ENCODE measurements at places on chromosomes 16 and 17.
A peak's percentile ranks its signal among the peaks of the same experiment; 100 is the strongest.

- no peak for DNase-seq
These were observed 39.4 kb downstream of the TBC1D16 start for GRCh38 chr17:79996291-79996690.

DNA sequence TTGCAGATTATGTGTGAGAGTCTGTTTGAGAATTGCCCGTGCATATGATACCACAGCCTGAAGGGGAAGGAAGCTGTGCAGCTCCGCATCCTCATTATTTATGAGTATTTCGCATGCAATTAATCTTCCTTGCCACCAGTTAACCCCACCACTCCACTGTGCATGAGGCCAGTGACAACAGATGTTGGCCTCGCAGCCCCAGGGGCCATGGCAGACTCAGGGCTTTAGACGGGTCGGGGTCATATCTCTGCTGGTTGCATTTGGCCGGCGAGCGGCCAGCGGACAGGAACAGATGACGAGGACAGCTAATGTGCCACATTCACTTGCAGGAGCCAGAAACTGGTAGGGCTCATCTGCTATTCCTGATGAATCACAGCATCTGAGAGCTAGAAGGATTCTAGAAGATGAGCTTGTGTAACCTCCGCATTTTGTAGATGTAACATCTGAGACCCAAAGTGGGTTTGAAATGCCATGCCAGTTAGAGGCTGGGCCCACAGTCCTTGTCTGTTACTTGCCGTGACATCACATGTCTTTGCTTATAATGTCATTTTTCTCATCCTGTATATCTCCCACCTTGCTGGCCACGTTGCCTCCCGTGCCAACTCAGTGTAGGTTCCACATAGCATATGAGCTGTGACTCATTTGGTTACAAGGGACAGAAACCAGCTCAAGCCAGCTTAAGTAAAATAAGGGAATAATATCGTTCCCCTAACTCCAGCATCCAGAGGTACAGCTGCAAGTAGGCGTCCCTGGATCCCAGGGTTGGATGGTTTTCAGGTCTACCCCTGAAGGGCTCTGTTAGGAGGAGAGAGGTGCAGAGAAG lies 137.2 kb downstream of the SNX29 start:
- peak; percentile 60 for DNase-seq

GRCh38 chr17:27492470-27492869 lies 36.2 kb downstream of the KSR1 start:
- DNase-seq: peak; percentile 4

- peak; percentile 49 for DNase-seq
These were observed 40.8 kb upstream of the VPS4A start for GRCh38 chr16:69270395-69270794.

DNA sequence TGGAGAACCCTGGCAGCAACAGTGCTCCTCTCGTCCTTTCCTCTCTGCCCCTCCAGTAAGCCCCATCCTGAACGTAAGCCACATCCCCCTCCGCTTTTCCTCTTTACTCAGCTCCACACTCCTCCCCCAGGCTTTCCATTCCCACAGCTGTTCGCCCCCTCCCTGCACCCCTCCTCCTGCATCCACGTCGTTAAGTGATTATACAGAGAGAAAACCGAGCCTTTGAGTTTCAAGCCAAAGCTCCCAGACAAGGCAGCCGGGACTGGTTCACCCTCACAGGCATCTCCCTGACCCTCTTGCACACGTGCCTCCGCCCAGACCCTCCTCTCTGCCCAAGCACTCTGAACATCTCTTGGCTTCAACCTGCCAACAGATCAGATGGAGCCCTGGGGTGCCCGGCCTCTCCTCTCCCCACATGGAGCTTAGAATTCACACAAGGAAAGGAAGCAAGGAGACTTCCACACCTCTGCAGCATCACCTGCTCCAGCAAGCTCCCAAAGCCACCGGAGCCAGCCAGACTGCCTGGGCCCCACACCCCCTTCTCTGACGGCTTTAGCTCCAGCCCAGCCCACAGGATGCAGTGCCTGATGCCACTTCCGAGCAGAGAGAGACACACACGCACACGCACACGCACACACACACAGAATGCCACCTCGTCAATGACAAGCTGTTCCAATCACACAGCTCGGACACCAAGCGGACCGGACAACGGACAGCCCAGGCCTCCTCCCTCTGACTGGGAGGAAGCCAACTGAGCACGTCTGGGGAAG lies 99.9 kb upstream of the CCL2 start:
- DNase-seq: peak; percentile 4

- no peak for DNase-seq
These were observed 48.6 kb downstream of the IST1 start for GRCh38 chr16:71943887-71944286.

- DNase-seq: no peak
These were observed 52.7 kb downstream of the TMEM235 start for GRCh38 chr17:78284146-78284545.

GRCh38 chr17:36602924-36603384 lies 1.6 kb downstream of the MRM1 start:
- peak; percentile 71 for DNase-seq

DNA sequence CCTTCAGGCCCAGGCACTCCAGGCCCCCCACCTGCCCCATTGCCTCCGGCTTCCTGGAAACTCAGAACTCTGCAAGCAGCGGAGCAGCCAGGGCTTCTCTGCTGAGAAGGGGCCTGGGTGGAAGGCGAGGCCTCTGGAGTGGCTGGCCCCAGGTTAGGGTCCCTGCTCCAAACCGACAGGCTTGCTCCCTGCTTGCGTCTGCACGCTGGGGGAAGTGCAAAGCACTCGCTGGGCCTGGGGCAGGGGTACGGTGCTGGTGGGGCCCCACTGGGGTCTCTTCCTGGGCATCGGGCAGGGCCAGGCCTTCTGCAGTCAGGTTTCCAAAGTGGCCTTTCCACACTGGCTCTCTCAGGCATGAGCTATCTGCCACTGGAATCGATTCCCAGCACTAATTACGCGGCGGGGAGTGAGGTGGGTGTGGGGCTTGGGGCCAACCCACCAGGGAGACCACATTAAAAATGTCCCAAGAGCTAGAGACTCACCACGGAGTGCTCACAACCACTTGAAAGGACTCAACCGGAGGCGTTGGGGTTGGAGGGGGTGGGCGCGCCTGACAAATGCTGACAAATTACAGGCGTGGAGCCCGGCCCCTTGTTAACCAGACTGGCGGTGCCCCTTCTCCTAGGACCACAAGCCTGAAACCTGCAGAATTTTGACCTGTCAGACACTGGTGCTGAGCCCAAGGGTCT lies 17.9 kb downstream of the FAM83G start:
- no peak for DNase-seq

DNA sequence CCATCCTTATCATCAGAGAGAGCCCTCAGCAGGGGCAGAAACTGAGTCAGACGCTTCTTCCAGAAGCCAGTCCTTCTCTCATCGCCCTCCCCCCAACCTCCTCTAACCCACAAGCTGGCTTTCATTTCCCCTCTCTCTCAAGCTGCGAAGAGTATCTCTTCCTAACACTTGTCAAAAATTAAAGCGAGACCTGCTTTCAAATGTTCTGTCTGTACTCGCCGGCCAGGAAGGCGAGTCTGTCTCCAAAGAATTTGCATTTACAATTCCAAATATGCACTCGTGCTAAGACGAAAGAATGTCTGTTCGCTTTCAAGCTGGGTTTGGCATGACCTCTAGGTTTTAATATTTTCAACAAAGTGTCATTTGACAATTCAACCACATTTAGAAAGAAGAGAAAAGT lies 140.4 kb downstream of the RGS9 start:
- peak; percentile 68 for DNase-seq

DNA sequence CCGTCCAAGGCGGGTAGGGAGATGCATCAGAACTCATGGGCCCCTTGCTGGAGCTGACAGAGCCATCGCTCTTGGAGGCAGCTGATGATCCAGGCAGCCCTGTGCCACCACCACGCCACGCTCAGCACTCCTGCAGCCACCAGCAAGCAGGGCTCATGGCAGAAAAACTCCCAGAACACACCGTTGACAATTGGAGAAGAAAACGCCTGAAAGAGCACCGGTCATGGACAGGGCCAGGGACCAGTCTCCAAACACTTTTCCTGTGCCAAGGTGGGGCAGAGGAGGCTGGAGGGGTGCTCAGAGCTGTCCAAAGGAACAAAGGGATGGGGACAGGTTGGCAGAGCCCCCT lies 132.2 kb downstream of the FOXL1 start:
- no peak for DNase-seq

DNA sequence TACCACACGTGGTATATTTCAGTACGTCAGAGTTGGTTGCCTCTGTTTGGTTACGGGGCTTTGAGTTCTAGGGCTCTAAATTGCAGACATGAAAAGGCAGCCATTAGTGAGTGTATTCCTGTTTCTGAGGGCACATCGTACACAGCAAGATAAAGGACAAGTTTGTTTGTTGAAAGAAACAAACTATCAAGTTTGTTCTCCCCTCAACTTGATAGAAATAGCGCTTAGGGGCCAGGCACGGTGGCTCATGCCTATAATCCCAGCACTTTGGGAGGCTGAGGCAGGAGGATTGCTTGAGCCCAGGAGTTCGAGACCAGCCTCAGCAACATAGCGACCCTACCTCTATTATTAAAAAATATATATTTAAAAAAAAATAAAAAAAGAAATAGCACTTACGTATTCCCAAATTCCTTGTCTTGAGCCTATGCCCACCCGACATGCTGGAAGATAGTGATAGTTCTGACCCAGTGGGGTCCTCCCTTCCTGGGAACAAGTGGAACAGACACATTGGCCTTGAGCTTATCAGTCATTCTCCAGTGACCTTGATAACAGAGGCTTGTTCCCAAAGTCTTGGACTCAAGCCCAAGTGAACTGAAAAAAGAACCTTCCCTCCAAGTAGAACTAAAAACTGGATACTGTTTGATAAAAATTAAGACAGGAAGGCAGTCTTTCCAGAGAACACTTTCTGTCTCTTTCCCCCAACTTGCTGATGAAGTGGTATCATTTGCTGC lies 139.9 kb upstream of the CACNG3 start:
- DNase-seq: no peak

GRCh38 chr16:67393788-67394154 lies 473 bp upstream of the TPPP3 start:
- no peak for DNase-seq

DNA sequence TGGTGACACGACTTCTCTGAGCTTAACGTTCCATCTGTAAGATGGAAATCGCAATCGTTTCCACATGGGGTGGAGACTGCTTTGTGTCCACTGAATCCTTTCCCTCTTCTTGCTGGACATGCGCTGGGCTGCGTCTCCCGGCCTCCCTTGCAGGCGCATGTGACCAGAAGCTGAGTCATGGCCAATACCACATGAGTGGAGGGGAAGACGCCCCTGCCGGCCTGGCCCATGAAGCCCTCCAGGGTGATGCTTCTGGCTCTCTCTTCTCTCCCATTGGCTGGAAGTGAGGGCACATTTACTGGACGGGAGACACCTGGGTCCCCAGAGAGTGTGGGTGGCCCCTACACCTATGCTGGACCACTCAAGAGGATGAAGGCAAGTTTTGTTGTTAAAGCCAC lies 71.1 kb downstream of the DYNLRB2 start:
- DNase-seq: no peak

- DNase-seq: no peak
These were observed 645 bp downstream of the NLGN2 start for GRCh38 chr17:7408252-7408727.

- DNase-seq: no peak
These were observed 10.7 kb upstream of the WDR45B start for GRCh38 chr17:82658796-82659452.

DNA sequence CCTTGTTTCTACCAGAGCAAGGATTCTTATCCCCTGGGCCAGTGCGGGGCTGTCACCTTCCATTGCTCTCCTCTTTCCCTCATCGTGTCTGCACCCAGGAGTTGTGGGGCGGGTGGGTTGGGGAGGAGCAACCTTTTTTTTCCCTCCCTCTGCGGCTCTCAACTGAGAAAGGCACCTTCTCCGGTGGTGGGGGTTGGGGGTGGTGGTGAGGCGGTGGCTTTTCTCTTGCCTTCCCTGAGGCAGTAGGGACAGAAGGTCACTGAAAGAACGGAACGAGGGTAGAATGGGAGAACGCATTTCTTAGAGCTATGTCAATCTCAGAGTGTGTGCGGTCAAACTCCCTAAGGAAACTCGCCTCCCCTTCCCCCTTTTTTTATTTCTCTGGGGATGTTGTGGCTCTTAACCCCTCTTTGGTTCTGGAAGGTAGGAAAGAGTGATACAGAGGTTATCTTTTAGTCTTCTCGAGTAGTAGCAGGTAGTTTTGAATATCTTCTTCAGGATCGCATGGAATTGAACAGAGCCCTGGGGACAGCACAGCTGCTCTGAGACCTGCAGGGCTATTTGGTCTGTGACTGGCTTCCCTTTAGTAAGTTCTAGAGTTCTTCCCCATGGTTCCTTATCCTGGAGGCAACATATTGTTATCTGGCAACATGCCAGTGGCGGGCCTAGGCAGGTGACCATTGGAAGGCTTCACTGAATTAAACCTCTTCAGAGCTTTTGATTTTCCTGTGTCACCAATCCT lies 994 bp downstream of the CLTC start:
- peak; percentile 42 for DNase-seq

DNA sequence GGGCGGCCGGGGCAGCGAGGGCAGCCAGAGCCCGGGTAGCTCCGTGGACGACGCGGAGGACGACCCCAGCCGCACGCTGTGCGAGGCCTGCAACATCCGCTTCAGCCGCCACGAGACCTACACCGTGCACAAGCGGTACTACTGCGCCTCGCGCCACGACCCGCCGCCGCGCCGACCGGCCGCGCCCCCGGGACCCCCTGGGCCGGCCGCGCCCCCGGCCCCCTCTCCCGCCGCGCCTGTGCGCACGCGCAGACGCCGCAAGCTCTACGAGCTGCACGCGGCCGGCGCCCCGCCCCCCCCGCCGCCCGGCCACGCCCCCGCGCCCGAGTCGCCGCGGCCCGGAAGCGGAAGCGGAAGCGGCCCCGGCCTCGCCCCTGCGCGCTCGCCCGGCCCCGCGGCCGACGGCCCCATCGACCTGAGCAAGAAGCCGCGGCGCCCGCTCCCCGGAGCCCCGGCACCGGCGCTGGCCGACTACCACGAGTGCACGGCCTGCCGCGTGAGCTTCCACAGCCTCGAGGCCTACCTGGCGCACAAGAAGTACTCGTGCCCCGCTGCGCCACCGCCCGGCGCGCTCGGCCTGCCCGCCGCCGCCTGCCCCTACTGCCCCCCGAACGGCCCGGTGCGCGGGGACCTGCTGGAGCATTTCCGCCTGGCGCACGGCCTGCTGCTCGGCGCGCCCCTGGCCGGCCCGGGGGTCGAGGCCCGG lies 36.1 kb upstream of the ZC3H18 start:
- DNase-seq: peak; percentile 73

GRCh38 chr16:89373355-89374110 lies 116.8 kb downstream of the ANKRD11 start:
- peak; percentile 55 for DNase-seq

GRCh38 chr17:41741709-41742108 lies 7.3 kb upstream of the HAP1 start:
- DNase-seq: no peak

- no peak for DNase-seq
These were observed 25.6 kb downstream of the SOX9 start for GRCh38 chr17:72146371-72146770.

- DNase-seq: no peak
These were observed 9.8 kb downstream of the SARM1 start for GRCh38 chr17:28381141-28381825.

GRCh38 chr17:69325518-69326376 lies 1.2 kb downstream of the ABCA5 start:
- DNase-seq: no peak

- peak; percentile 61 for DNase-seq
These were observed 7.5 kb downstream of the MARCHF10 start for GRCh38 chr17:62800585-62800984.

All from fibroblast of skin of right biceps (primary cell).